Spleen (tissue), 13 donors: ENCODE measurements at places on chromosomes 13 and 19.

DNA sequence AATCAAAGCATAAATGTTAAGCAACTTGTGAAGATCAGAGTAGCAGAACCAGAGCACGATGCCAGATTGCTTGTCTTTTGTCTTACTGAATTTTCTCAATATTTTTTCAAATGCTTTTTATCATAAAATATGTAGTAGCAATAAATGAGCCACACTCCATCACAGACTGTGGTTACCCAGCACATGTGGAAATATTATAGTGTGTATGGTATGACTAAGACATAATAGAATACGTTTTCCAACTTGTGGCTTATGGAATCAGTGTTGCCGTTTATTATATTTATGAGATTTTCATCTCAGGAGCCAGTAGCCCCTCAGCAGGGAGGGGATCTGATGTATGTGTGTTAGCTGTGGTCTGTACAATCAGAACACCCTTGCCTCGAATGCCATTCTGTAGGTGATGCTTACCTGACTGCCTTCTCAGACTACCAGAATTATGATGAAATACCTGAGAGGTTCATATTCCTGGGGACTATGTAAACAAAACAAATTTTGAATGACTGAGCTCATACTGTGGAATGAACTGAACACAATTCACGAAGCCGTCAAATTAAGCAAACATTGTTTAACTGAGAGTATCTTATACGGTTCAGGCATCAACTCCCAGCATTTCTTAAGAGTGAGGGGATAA, 1.9 kb downstream of the SCEL start:
- no peak for DNase-seq

DNA sequence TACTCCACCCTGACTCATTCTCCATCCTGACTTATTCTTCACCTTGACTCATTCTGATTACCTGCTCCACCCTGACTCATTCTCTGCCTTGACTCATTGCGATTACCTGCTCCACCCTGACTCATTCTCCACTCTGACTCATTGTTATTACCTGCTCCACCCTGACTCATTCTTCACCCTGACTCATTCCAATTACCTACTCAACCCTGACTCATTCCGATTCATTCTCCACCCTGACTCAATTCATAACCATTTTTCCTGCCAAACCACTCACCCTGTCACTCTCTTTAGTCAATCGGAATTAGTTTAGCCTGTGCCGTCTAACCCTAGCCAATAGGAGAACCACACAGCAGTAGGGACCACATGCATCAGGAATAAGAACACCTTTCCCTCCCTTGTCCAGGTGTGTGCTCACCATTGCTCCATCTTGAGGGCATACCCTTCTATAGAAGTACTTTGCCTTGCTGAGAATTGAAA, 1227.4 kb upstream of the PCDH20 start:
- no peak for DNase-seq

- DNase-seq = no peak
Measured at GRCh38 chr19:46408664-46409039, 4.7 kb downstream of the CCDC8 start.

GRCh38 chr13:51231456-51231855, 9.3 kb downstream of the FAM124A start:
- no peak for DNase-seq

DNA sequence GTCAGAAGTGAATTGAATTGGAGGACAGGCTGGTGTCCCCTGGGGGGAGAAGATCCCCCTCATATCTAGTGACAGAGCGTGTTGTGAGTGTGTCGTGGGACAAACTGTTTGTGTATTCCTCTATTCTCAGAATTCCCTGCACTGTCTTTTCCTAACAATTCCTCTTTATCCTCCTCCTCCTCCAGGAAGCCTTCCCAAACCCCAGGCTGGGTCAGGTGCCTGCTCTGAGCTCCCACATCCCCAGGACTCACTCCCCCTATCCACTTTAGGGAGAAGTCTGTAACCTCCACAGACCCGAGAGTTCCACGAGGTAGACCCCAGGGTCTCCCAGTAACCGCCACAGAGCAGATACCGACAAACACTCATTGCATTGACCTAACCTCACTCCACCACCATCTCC, 15.1 kb upstream of the BICRA start:
- no peak for DNase-seq

DNA sequence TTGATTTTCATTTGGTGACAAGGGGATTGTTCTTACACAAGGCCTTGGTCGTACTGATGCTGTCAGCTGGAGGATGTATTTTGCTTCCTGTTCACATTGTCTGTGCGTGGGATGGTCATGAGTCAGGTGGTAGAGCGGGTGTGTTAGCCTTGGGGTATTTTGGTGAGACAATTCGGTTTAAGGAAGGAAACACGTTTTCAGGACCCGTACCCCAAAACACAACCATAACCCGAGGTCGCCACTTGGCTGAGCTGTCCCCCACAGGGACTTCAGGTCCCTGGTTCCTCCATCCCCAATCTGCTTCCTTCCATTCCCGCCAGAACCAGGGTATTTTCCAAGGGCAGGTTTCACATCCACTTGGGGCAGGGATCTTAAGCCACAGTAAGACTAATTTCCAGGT, 15.0 kb downstream of the MYO9B start:
- DNase-seq = no peak

DNA sequence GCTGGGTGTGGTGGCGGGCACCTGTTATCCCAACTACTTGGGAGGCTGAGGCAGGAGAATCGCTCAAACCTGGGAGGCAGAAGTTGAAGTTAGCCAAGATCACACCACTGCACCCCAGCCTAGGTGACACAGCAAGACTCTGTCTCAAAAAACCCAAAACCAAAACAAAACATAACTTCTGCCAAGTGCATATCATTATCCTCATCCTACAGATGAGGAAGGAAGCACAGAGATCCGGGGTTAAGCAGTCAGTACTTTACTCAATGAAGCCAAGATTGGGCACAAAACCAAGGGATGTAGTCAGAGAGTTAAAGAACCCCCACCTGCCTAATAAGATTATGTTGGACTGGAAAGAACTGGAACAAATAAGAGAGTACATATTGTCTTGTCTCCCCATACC, 5.5 kb upstream of the TMTC4 start:
- no peak for DNase-seq
